ENCODE measurements at places on chromosomes 1 and 21.

DNA sequence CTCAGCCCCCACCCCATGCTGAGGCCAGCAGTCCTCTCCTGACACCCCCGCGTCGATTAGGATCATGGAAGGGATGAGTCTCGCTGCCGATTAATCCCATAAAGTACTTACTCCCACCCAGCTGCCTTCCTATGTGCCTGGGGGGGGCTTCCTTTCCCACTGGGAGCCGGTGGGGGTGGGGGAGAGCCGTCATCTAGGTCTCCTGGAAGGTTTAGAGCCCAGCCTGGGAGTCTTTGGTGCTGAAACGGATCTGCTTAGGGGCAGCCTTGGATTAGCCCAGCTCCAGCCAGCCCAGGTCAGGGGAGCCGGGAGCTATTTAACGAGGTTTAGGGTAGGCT is 9.8 kb downstream of the SAMD11 start:
- DNase-seq, result no peak

DNA sequence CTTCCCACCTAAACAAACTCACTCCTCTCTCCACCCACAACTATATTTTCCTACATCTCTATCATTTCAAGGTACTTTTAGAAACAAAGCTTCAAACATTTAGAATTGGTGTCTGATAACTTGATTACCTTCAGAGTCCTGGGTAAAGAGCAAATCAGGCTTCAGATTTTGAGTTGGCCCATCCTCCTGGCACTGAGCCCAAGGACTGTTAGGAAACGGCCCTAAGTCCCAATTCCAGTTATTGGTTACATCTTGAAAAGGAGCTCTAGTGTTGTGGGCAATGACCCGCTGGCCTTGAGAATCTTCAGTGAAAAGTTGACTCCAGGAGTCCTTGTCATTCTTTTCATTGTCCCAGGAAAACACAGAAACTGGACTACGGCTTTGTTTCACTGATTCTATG is 15.1 kb downstream of the MTFR1L start:
- DNase-seq, result no peak

- DNase-seq, result no peak
These were observed 68.3 kb downstream of the ADSS2 start for GRCh38 chr1:244383278-244383884.

DNA sequence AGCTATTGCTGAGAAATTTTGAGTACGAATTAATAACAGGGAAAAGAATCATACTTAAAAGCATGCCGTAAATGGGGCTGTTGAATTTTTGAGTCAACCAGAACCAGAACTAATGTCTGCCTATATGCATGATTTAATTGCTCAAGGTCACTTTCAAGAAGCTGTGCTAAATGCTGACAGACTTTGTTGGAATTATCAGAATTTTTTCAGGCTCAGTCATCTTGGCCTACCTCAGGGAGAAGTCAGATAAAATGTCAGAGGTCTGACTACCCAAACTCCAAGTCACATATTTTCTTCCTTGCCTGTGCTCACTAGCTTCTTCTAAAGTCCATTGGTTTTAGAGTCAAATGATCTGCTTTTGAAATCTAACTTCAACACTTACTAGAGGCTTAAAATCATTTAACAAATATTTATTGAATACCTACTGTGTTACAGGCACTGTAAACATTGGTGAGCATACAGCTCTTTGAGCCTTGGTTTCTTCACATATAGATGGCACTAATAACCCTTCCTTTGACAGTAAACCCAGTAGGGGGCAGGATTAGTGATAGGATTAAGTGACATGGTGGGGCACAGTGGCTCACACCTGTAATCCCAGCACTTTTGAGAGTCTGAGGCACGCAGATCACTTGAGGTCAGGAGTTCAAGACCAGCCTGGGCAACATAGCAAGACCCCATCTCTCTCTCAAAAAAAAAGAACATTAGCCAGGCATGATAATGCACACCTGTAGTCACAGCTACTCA is 121.2 kb upstream of the SLC44A3 start:
- DNase-seq, result no peak

GRCh38 chr21:44395260-44395659 is 41.8 kb downstream of the TRPM2 start:
- DNase-seq, result no peak

DNA sequence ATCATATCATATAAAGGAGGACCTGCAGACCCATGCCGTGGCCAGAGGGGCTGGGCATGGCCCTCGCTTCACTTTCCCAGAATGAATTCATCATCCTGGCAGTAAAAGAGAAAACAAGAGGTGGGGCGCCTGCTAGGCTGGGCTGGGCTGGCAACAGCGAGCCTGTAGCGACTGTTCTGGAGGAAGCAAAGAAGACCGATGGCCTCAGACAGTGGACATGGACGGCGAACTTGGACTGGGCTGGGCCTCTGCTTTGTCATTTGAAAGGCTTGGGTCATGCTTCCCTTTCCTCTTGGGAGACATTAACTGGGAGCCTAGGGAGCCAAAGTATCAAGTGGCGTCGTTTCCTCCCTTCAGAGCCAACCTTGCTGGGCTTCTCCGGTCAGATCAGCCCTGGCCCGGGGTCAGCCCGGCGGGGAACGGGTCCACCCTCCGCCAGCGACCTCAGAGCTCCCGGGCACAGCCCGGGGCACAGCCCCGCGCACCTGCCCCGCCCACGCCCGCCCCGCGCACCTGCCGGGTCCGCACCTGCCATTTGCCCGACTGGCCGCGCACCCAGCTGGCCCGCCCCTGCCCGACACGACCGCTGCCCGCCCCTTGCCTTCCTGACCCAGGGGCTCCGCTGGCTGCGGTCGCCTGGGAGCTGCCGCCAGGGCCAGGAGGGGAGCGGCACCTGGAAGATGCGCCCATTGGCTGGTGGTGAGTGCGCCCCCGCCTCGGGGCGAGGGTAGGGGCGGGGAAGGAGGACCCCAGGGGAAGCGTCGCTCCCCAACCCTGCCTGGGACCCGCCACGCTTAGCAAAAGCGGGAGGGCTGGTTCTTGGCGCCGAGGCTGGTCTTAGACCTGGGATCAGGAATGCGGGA is at the start of gene FAM3B:
FAM3B (plus strand) TSS at position 602 of the 863 bp plus-strand sequence; CDS start at position 681, 79 bp downstream.
- DNase-seq, result no peak

DNA sequence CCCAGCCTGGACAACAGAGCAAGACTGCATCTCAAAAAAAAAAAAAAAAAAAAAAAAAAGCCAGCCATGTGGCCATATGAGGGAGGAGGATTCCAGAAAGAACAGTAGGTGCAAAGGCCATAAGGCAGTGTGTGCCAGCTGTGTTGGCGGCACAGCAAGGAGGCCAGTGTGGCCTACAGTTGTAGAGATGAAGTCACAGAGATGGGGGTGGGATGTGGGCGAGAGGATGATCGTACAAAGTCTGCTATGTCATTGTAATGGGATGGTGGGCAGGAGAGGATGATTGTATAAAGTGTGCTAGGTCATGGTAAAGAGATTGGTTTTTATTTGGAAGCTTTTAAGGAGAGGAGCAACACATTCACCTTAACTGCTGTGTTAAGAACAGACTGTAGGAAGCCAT is 9.8 kb upstream of the CR1 start:
- DNase-seq, result no peak

DNA sequence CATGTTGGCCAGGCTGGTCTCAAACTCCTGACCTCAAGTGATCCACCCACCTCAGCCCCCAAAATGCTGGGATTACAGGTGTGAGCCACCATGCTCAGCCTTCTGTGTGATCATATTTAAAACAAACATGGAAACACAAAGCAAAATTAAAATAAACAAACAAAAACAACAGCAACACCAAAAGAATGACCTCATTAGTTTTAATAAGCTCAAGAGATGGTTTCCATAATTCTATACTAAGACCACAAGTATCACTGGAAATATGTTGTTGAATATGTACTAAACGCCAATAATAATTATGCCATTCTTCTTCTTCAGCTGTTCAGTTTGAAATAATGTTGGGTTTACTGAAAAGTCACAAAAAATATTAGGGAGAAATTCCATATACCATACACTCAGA is 526.4 kb downstream of the LRRIQ3 start:
- no peak for DNase-seq

GRCh38 chr1:2258122-2258681 is 30.1 kb downstream of the SKI start:
- no peak for DNase-seq

DNA sequence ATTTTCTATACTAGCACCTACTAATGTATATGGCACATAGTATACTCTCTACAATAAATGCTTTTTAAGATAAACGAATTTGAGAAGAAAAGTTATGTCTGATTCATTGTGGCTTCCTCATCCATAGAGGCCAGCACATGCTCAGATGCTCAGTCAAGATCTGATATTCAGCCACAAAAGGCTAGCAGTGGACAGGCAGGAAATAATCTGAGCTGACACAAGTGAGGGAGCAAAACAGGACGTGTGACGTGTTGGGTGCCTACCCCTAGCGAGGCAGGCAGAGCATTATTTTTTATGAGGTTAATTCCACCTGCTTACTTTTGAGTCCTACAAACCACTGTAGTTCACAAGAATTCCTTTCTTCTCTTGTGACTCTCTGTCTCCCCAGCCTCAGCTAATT is 550.9 kb downstream of the SMYD3 start:
- no peak for DNase-seq

DNA sequence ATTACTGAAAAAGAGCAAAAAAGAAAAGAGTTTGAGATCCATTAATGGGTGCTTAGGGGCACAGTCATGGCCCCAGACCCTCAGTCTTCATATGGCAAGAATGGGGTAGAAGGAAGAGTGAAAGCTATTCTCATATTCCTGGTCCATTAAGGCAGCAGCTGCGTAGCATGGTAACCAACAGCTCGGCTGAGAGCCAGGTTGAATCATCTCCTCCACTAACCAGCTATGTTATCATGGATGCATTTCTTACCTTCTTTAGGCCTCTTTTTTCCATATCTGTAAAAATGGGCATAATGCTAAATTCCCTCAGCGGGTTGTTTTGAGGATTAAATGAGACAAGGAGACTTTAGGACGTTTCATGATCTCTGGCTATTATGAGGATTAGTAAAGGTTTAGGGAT is 15.0 kb upstream of the SARS1 start:
- DNase-seq, result no peak

- DNase-seq, result no peak
These were observed 95.5 kb downstream of the NGF start for GRCh38 chr1:115242543-115242942.

DNA sequence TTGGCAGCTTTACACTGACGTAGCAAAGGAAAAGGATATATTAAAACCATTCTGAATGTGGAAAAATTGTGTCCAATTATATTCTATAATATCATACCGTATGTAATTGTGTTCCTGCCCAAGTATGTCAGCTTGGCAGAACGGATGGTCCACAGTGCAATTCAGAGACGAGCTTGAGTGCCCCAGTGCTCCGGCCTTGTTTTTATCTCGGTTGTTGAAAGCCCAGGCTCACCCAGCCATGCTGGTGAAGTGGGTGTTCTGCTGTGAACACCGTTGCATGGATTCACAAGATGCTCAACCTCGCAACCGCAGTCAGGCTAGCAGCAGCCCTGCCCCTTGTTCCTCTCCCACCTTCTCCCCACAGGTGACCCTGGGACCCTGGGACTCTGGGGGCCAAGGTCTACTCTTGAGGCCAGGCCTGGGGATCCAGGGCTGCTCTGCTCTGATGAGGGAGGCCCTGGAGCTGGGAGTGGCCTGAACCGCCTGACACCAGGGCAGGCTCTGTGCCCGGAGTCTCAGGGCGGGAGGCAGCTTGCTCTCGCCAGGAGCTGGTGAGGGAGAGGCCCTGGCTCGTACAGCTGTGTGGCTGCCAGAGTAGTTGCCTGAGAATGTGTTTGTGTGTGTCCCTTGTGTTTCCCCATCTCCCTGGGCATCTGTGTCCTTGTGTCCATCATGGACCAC is 11.2 kb downstream of the PTPRF start:
- DNase-seq, result no peak

- no peak for DNase-seq
These were observed 43.1 kb upstream of the COX20 start for GRCh38 chr1:244792188-244792850.

DNA sequence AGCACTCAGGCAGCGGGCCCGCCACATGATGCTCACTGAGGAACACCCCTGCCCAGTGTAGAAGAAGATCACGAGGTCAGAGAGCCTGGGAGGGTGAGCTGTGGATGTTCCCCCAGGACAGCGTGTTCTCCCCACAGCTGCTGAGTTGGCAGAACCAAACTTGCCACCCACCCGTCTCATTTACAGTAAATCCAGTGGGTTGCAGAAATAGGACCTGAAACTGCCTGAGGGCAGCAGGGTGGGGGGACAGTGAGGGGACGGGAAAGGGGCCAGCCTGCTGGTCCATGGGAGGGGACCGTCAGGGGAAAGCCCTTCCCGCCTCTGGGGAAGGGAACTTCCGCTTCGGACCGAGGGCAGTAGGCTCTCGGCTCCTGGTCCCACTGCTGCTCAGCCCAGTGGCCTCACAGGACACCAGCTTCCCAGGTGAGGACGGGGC is at the start of gene C1QB:
C1QB (plus strand) TSS at position 356 of the 436 bp plus-strand sequence. CDS start 6,227 bp downstream, outside the sequence.
- no peak for DNase-seq

GRCh38 chr1:48048064-48048463 is 50.9 kb upstream of the TRABD2B start:
- DNase-seq, result no peak

- DNase-seq, result no peak
These were observed 90.1 kb downstream of the PGBD5 start for GRCh38 chr1:230335861-230336522.

DNA sequence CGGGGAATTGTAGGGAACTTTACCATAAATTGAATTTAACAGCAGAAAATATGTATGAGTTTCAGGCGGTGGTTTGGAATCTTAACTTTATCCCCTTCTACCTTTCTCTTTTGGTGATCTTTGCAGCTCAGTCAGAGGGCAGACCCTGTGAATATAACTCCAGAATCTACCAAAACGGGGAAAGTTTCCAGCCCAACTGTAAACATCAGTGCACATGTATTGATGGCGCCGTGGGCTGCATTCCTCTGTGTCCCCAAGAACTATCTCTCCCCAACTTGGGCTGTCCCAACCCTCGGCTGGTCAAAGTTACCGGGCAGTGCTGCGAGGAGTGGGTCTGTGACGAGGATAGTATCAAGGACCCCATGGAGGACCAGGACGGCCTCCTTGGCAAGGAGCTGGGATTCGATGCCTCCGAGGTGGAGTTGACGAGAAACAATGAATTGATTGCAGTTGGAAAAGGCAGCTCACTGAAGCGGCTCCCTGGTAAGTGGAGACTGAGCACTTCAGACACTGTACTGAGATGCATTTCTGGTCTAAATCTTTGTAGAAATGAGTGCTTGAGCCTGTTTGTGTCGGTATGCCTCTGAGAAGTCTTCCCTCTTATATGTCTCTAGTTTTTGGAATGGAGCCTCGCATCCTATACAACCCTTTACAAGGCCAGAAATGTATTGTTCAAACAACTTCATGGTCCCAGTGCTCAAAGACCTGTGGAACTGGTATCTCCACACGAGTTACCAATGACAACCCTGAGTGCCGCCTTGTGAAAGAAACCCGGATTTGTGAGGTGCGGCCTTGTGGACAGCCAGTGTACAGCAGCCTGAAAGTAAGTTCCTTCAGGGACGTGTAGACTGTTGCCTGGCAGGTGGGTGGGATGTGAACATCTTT is 1.5 kb downstream of the CCN1 start:
- no peak for DNase-seq

DNA sequence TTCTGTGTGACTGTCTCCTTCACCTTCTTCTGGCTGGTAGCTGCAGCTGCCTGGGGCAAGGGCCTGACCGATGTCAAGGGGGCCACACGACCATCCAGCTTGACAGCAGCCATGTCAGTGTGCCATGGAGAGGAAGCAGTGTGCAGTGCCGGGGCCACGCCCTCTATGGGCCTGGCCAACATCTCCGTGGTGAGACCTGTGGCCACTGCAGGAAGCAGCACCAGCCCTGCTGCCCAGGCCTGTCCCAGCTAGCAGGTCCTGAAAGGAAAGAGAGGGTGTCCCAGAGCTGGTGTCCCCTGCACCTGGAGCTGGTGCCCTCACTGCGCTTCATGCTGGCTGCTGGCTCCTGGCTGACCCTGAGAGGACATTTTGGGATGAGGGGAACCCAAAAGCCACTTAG is 5.9 kb upstream of the ATXN7L2 start:
- DNase-seq, result no peak
